Renal pelvis (tissue), 12 donors: ENCODE measurements at places on chromosomes 6 and 20. TPM values are rescaled to one million over a fixed set of nuclear protein-coding genes. Genes with fewer than 3 reads are reported as not detected.

DNA sequence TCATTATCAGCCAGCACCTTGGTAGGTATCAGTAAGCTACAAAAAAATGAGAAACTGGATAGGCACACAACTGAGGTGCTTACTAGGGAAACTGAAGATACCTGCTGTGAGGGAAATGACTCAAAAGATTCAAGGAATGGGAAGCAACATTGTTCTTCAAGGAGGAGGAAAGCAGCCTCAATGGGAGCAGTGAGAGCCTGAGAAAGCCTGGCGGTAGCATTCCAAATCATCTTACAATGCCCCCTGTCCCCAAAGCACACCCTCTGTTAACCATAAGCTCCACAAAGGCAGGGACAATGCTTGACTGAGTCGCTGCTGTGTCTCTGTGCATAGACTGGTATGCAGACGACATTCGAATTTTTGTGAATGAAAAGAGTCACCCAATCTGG, 10.6 kb downstream of the PKHD1 start:
- no peak for DNase-seq

Gene CAPN11
- polyA plus RNA-seq, result 0.13 TPM

Gene HTR1B
- polyA plus RNA-seq, result 0.21 TPM

- DNase-seq, result no peak
These were observed 83.5 kb downstream of the ZMYND8 start for GRCh38 chr20:47272893-47273590.

GRCh38 chr20:19310541-19310940, 98.1 kb downstream of the SLC24A3 start:
- DNase-seq, result no peak

DNA sequence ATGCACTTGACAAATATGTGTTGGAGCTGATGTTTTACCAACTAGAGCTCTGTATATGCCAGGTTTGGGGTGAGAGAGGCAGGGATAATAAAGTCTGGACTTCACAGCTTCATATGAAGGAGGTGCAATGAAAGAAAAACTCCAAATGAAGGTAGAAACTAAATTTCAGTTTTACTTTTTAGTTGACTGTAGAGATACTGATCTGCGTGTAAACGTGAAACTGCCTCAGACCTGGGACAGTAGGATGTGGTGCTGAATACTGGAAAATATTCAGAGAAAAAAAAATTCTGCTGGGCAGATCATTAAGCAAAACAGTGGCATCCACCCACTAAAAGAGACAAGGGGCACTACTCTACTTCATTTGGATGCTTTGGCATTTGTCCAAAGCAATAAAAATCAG, 94.5 kb downstream of the BACH2 start:
- DNase-seq, result no peak

- DNase-seq, result no peak
These were observed 1.7 kb downstream of the DIDO1 start for GRCh38 chr20:62924442-62925075.

Gene ZNF343
- 14.4 TPM for polyA plus RNA-seq

DNA sequence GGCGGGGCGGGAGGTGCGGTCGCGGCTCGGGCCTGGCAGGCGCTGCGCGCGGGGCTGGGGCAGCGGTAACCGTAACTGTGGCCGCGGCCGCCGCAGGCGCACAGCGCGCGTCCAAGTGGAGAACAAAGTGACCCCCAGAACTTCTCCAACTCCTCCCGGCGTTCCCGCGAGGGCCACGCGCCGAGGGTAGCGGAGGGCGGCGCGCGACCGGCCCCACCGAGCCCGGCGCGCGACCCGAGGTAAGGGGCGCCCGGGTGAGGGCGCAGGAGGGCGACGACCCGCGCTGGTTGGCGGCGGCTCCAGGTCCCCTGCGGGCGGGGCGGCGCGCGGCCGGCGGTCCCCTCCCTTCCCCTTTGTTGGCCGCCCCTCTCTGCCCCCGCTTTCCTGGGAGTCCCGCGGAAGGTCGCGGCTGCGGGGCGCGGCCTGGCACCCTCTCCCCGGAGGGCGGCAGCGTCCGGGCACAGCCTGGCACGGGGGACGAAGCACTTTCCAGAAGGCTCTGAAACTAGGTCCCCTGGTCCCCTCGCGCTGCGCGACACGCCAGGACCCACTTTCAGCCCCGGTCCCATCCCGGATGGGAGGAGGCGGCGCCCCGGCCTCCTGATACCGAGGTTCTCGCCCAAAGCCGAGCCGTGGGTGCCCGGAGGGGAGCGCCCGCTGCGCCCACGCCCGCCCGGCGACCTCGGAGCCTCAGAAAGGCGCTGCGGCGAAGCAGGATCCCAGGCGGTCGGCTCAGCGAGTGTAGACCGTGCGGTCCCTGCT, at the start of gene TIAM2:
TSS of gene TIAM2 (plus strand) at position 62 of the 762 bp plus-strand sequence. CDS start 133,909 bp downstream, outside the sequence.
- no peak for DNase-seq
